ENCODE measurements at places on chromosomes 1 and 21.
A peak's percentile ranks its signal among the peaks of the same experiment; 100 is the strongest.

DNA sequence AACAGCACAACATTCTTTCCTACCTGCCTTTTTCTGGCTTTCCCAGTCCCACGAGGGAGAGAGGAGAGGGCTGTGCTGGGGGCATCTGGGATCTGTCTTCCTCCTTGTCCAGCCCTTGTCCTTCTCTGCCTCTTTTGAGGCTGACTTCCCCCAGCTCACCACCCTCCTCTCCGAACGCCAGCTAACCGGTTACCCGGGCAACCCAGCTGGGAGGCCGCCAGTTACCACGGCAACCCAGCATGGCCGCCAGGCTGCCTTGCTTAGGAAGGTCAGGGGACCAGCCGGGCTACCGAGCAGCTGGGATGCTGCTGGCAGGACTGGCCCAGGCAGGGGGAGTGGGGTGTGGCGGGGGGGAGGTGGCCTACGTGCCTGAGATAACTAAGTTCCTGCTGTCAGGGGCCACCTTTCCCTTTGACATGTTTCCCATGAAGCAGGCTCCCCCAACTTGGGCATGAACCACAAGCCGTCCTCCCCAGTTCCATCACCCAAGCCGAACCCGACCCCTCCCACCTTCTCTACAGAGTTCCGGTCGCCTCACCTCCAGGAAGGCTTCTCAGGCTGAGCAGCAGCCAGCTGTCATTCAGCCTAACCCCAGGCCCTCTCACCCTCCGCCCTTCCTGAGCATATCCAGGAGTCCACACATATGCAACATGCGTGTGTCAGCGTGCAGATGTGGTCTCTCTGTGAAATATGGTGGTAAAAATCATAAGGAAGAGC lies 8.7 kb downstream of the PLEKHA6 start:
- no peak for DNase-seq

DNA sequence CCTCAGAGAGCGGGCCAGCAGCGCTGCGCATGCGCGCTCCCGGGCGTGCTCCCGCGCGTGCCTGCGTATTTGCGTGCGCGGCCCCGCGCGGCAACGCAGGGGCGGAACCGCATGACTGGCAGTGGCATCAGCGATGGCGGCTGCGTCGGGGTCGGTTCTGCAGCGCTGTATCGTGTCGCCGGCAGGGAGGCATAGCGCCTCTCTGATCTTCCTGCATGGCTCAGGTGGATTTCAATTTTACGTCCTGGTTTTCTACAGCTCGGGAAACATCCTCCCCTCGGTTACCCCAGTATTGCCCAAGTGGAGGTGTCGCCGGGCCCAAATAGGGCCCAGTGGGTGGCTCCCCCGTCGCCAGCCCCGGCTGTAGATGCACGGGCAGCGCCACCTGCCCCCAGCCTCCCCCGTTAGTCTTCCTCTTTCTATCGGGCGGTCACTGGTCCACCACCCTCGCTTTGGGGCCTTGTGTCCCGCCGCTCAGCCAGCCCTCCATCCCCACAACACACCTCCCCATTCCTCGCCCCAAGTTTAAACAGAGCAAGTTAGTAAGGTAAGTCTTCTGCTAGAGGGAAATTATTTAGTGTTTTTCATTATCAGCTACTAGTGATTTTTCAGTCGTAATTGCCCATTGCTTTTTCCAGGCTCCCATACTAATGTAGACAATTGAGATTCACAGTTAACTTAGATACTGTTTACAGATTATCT lies at the start of gene LYPLAL1:
LYPLAL1 (plus strand) TSS at position 121 of the 702 bp plus-strand sequence; CDS start at position 134, 13 bp downstream.
- peak; percentile 82 for DNase-seq

- DNase-seq, result no peak
Measured at GRCh38 chr1:238767321-238767720, 619.0 kb upstream of the CHRM3 start.

GRCh38 chr1:93591676-93592550 lies 89.7 kb downstream of the BCAR3 start:
- DNase-seq, result no peak

DNA sequence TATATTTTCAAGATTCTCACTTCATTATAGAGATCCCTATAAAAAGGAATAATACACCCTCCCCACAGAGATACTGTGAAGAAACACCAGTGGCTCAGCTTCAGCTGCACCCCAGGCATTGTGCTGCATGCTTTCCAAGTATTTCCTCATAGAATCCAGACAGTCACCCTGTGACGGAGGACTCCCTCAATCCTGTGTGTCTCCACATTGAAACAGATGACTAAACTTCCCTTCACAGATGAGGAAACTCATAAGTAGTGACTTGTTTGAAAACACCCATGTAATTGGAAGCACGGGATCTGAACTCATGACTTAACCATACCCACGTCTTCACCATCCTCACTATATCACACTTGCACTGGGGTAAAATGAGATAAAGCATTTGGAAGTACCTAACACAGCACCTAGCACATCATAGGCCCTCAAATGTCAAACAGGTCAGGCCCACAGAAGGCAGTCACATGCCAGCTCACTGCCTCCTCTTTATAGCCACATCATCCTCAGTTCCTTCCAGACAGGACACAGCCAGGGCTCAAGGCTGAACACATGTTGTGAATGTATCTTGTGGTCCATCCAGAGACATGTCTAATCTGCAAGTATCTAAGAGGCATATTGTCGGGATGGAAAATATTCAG lies 55.2 kb downstream of the GPR161 start:
- DNase-seq, result no peak

DNA sequence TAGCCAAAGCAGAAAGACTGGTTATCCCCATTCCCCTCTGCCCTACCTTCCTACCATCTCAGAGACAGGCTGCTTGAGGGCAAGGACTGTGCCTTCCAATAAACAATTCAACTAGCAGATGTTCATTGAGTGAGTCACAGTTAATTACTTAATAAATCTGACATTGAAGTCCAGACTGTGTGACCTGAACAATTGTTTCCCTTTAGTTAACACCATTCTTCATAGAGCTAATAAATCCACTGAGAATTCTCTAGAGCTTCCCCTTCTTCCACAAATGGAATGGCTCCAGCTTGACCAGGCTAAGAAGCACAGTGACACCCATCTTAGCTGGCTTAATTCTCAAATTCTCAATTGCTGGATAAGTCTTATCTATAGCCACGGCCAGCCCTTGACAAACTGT lies 61.9 kb upstream of the GJA5 start:
- DNase-seq, result no peak

GRCh38 chr1:171161431-171161830 lies 23.7 kb upstream of the FMO2 start:
- DNase-seq, result no peak

GRCh38 chr1:155509064-155509463 lies 53.5 kb downstream of the ASH1L start:
- DNase-seq, result no peak

GRCh38 chr1:19872190-19872589 lies 10.0 kb upstream of the OTUD3 start:
- DNase-seq, result no peak

- DNase-seq, result no peak
Measured at GRCh38 chr1:167964646-167965045, 27.8 kb upstream of the MPC2 start.

- DNase-seq, result no peak
Measured at GRCh38 chr1:88801575-88802208, 89.7 kb downstream of the GTF2B start.

- no peak for DNase-seq
Measured at GRCh38 chr1:157097692-157098091, 1.9 kb downstream of the ETV3L start.

DNA sequence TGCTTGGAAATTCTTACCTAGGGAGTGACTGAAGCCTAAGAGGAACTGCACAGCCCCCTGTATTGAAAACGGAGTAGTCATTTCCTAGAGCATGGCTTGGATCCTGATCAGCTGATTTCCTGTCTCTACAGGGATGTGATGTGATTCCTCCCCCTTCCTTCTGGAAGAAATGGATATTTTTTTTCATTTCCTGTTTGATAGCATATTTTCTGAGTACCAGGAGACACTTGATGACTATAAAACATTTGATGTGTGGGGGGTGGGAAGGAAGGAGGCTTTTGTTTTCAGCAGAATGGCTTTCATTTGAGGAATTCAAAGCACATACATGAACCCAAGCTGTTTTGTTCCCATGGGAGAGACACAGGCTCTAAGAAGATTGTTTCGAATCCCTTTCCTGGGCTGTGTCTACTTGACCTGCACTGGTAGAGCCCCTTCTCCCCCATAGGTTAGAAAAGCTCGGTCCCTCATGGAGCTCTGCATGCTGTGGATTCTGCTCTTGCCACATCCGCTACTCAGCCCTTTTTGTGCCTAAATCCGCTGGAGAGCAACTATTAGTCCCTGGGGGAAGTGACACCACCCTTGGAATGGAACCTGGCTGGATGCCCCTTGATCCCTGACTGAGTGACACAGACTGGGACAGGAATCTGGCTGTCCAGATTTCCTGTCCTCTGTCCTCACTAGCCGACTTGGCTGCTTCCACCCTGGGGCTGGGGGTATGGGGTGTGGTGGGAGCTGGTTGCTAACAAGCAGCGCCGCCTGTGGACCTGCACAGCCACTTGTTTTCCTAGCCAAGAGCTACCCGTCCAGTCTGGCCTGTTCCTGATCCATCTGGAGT lies 71.8 kb upstream of the MACF1 start:
- DNase-seq, result no peak

DNA sequence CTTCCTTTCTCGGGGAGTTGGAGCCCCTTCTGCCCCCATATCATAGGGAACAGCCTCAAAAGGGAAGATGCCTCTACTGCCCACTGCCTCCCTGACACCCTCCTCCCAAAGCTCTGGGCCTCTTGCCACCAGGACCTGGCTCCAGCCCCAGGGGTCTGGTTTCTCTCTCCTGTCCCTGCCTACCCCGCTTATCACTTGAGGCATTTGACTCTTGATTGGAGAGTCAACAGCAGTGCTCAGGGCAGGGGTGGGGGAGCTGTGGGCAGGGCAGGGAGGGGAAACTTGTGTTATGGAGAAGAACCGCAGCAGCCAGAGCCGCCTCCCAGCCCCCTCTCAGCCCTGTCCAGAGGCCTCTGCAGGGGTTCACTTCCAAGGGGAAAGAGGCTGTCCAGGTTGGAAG lies 573 bp downstream of the TRIM63 start:
- DNase-seq, result no peak

DNA sequence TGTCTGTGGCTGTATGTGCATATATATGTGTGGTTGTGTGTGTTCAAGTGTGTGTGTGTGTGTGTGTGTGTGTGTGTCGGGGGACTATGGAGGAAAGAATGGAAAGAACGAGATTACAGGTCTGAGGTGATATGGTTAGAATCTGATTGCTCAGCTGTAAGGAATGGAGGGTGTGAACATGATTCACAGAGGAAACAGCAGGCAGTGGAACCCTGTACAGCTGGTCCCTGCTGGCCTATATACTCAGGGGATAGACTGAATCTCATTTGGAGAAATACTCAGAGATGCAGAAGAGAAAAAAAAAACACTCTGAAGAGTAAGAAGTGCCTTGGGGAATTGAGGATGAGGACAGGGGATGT lies 180.1 kb upstream of the ESRRG start:
- DNase-seq, result no peak

- no peak for DNase-seq
Measured at GRCh38 chr21:42118901-42119300, 47.8 kb downstream of the UMODL1 start.

- DNase-seq, result no peak
Measured at GRCh38 chr21:45132841-45133573, 58.6 kb downstream of the ADARB1 start.

GRCh38 chr1:59833991-59834390 lies 19.2 kb downstream of the HOOK1 start:
- no peak for DNase-seq

DNA sequence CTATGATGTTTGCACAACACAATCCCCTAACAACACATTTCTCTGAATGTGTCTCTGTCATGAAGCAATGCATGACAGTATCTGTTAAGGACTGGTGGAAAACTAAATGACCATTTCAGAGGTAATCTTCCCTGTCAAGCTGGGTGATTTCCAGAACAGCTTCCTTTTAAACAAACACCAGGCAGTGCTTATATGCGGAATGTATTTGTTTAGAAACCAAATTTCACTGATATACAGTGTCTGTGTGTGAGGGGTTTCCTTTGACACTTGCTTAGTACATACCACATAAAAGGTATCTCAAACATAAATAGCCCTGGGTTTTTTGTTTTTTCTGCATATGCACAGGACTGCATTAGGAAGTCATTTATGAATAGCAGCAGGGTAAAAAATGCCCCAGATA lies 95.6 kb downstream of the TGFBR3 start:
- DNase-seq, result no peak

DNA sequence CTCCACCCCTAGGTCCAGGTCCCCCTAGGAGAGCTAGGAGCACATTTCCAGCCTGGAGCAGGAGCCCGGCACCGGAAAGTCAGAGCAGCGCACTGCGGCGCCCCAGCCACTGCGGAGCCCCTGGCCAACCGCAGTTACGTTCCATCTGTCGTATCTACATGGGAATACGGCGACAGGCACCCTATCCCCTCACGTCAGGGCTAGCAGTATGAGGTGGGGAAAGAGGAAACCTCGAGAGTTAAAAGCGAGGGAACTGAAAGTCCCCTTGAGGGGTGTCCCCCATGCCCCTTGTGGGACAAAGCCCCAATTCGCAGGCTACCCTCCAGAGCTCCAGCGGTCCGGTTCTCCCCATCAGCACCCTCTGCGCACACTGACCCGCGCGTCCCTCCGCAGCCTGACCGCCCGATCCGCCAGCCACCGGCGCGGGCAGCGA lies 995 bp downstream of the COLGALT2 start:
- DNase-seq, result no peak

DNA sequence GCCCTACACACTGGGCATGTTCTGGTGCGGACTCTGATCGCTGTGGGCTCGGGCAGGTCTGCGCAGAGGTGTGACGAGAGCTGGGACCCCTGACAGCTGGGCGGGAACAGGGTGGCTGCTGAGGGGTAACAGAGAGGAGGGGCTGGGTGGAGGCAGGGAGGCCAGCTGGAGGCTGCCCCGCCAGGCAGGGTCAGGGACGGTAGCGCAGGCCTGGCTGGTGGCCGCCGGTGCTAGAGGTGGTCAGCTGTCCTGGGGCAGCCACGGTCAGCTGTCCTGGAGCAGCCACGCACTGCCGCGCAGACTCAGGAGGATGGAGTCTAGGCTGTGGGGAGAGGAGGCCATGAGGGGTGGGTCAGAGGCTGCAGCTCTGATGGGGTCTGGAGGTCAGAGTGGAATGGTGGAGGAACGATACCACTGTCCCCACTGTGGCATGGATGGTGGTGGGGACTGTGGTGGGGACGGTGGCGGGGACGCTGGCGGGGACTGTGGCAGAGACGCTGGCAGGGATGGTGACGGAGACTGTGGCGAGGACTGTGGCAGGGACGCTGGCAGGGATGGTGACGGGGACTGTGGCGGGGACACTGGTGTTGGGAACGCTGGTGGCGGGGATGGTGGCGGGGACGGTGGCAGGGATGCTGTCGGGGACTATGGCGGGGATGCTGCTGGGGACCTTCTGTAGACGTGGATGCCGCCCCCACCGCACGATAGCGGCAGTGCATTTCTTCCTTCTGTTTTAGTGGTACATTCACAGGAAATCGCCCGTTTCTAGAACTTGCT lies 21.3 kb upstream of the LRRC3 start:
- no peak for DNase-seq

DNA sequence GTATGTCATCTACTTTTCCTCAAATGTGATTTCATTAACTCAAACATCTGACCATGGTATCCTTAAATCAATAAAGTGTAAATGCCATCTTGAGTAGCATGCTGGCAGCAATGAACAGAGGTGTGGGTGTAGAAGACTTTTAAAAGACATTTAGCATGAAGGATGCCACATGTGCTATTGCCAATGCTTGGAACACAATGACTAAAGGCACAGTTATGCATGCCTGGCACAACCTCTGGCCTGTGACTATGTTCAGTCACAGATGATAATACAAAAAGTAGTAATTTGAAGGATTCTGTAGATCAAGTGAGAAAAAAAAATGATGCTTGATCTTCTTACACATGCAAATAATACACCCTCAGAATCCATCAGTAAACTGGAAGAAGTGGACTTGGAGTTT lies 938.9 kb upstream of the ADGRL4 start:
- no peak for DNase-seq

- DNase-seq, result no peak
Measured at GRCh38 chr1:10484521-10484920, 9.8 kb downstream of the PEX14 start.
